Cerebellar nuclear complex (tissue), 1 donor: ENCODE measurements at places on chromosomes 3 and 15.

DNA sequence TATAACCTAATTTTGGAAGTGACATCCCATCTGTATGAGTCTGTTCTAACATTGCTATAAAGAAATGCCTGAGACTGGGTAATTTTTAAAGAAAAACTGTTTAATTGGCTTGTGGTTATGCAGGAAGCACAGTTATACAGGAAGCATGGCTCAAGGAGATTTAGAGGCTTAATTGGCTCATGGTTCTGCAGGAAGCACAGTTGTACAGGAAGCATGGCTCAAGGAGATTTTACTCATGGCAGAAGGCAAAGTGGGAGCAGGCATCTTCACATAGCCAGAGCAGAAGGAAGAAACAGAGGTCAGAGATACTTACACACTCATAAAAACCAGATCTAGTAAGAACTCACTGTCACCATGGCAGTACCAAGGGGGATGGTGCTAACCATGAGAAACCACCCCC, 193.1 kb upstream of the ADAMTS9 start:
- no peak for DNase-seq

DNA sequence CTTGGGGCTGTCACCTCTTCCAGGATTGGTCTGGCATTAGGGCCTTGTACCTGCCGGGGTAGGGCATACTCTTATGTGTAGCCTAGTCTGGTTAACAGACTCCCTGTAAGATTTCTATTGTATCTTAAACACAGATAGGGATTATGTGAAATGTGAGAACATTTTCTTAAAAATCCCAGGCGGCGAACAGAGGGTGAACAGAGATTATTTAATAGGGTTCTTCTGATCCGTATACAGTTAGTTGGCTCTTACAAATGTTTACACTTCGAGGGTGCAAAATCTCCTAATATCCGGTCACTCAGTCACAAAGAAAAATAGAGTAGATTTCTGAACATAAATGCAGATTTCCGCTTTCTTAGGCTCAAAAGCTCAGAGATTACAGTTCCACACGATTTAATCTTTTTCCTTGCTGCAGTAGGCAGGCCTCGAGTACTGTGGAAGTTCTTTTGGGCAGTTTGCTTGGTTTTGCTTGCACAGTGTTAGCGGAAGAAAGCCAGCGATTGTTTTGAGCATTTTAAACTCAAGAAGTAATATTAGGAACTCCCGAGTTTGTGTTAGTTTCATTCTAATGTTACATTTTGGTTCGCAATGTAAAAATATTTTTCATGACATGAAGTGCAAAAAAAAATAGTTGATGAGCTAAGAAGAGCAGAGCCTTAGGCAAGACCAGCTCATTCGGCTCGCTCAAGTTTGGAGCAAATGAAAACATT, 993 bp downstream of the PLCL2 start:
- no peak for DNase-seq

DNA sequence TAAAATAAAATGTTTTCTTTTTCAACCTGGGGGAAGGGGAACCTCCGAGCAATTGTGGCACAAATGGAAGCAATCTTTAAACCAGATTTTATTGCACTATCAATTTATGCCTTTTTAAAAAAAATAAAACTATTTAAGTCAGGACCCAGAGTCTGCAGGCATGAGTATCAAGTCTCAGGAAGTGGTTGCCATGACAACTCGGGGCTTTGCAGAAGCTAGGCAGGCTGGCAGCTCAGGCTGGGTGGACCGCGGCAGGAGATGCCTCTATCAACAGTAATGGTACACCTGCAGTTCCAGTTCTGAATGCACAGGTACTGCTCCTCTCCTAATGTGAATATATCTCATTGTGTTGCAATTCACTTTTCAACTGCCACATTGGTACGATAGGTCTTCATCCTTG, 447.7 kb downstream of the GABRG3 start:
- DNase-seq: no peak

DNA sequence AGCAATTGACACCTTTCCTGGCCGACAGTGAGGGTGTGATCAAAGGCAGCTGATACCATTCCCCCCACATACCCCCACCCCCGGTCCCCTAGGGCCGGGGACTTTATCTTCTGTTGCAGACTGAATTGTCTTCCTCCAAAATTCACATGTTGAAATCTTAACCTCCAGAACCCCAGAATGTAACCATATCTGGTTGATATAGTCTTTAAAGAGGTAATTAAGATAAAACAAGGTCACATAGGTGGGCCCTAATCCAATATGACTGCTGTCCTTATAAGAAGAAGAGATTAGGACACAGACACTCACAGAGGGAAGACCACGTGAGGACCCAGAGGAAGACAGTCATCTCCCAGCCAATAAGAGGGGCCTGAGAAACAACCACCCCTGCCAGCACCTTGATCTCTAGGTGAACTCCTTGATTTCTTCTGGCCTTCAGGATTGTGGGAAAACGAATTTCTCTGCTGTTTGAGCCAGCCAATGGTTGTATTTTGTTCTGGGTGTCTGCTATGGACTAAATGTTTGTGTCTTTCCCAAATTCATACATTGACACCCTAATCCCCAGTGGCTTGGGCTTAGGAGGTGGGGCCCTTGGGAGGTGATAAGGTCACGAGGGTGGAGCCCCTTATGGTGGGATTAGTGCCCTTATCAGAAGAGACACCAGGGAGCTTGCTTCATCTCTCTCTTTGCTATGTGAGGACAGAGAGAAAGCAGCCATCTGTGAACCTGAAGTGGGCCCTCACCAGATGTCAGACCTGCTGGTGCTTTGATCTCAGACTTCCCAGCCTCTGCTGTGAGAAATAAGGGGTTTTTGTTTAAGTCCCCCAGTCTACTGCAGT, 144.0 kb downstream of the CHSY1 start:
- no peak for DNase-seq

DNA sequence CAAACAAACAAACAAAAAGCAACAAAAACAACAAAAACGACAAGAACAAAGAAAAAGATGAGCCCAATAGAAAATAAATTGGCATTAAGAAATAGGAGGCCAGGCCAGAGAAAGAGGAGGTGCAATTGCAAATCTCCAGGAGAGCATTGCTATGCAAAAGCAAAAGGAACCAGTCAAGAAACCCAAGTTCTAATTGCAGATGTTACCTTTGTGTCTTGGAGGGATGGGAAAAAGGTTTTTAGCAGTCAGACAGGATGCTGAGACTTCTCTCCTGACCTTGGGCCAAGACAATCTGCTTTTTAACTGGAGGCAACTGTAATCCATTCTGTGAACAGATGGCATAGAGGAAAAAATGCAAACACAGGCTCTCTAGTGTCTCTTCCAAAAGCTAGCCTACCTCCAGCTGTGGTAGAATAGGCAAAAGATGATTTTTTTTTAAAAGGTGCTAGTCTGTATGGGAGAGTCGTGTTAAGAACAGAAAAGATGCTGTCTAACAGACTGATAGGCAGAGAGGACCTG, 56.4 kb downstream of the LSAMP start:
- DNase-seq: peak; percentile 41

GRCh38 chr3:188350961-188351360, 197.0 kb downstream of the LPP start:
- no peak for DNase-seq

GRCh38 chr3:9496893-9497292, 56.7 kb downstream of the LHFPL4 start:
- no peak for DNase-seq

DNA sequence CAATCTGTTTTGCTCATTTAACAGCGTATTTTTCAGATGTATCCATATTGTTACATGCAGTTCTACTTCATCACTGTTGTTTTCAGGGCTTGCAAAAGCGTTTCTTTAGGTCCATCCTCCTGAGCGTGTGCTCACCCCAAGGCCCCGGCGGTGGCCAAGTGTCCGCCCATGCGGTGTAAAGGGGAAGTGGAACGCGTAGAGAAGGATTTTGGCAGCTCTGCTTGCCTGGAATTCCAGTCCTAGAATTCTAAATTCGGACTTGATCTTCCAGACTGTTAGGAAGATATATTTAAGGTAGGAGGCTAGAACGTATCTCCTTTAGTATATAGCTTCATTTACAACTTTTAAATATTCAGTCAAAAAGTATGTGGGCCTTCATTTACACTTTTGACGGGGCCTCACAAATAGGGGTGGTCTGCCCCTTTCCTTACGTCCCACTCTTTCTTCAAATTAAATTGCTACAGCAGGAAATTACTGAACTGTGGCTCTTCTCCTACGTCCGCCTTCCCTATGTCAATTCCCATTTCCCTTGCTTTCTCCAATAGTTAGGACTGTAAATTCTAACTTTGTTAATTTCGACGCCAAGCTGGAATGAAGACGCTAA, 609 bp upstream of the TBC1D23 start:
- DNase-seq: no peak

DNA sequence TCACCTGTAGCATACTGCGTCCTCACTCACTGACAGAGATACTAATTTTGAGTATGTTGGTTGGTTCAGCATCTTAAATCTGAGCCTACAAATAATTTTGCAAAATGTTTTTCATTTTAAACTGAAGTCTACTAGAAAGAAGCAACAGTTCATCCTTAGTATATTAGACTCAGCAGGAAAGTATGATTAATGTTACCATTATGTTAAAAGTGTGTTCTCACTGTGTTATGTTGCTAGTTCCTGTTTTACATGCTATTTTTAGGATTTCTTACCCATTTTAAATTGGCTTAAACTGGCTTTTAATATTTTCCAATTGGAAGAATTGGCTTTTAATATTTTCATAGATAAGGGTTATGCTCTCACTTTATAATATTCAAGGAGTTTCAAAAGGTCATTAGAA, 25.7 kb downstream of the ACKR4 start:
- DNase-seq: no peak

DNA sequence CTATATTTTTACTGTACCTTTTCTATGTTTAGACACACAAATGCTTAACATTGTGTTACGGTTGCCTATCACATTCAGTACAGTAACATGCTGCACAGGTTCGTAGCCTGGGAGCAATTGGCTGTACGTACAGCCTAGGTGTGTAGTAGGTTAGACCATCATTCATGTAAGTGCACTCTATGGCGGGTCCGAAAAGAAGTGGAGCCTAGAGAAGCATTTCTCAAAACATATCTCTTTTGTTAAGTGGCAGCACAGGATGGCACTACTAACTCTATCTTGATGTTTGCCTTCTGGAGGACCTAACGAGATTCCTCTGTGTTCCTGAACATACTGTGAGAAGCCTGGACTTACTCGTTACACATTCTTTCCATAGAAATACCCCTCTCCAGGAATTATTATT, 132.3 kb upstream of the ADPGK start:
- DNase-seq: no peak

DNA sequence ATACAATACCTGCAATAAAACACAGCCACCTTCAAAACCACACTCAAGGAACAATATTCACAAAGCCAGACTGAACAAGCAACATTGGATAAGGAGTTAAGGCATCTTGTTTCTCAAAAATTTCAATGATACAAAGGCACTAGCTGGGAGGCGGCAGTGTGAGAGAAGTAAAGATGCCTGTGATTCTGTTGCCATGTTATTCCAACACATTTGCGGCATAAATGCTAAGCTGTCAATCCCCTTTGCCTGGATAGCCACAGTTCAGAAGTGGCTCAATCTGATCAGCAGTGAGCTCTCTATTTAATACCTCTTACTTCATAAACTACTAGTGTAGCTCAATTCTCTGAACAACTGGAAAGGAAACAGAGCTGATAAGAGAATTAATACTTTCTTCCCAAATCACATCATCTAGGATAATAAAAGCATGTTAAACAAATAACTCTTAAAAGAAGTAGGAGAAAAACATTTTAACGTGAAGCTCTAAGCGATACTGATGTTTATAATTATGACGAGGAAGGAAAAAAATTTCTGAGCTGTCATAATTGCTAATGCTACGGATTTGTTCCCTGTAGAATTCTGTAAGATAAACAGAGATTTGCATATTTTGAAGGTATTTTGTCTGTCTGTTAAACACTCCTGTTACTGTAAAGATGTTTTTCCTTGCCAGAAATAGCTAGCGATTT, 358.4 kb downstream of the FOXP1 start:
- no peak for DNase-seq

DNA sequence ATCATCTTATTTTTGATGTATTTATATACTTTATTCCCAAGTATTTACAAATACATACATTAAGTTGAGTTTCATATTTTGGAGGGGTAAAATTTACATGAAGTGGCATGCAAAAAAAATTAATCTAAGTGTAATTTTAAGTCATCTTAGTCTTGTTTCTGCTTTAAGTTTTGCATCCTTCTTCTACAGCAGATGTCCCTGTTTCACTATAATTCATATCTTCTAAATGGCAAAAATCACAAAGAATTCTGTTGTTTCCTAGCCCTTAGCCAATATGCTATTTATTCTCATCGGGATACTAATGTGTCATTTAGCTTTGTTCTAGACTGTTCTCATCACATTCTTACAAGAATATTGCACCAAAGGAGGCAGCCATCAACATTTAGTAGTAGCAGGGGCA, 831.9 kb downstream of the GBE1 start:
- no peak for DNase-seq

DNA sequence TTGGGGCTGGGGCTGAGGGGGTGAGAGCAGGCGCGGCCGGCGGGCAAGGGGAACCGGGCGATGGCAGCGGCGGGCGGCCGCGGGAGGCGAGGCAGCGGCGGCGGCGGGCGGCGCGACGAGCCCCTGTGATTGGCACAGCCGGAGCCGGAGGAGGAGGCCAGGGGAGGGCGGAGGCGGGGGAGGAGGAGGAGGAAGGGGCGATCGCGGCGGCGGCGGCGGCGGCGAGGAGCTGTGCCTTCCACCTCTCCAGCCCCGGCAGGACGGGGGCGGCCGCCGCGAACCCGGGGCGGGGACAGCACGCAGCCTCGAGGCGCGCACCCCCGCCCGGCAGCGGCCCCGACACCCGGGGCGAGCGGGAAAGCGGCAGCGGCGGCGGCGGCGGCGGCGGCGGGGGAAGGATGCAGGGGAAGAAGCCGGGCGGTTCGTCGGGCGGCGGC, at the start of gene SLCO3A1:
Gene SLCO3A1 (plus strand): TSS at position 198 of the 437 bp plus-strand sequence.
- no peak for DNase-seq

DNA sequence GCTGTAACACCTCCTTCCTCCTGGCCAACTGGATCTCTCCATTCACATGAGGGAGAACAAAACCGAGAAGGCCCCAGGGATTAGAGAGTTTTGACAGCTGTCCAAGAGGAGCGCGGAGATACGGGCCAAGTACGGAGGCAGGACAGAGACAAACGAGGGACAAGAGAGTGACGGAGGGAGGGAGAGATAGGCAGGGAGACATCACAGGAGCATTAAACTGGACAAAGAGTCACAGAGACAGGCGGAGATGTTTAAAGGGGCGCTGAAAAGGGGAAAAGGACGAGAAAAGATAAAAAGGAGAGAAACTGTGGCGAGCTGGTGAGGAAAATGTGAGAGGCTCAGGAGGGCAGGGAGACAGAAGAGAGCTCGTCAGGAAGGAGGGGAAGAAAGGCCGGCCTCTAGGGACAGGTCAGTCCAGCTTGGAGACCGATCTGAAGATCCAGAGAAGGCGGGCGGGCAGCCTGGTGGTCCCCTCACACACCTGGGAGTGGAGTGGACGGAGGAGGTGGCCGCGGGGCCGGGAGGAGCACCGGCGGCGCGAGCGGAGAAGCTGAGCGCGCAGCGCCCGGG, 40.5 kb upstream of the ROPN1 start:
- no peak for DNase-seq

- no peak for DNase-seq
Measured at GRCh38 chr3:42830437-42831320, 21.4 kb downstream of the ACKR2 start.
